Activated CD4-positive, alpha-beta memory T cell treated with anti-CD3 and anti-CD28 coated beads for 36 hours (primary cell): ENCODE measurements at places on chromosomes 12 and 14.

GRCh38 chr12:59122784-59123183 lies 202.5 kb upstream of the LRIG3 start:
- H3K4me1 ChIP-seq: no peaks in the 10 kb centered on the region
- no peaks in the 10 kb centered on the region for H3K36me3 ChIP-seq
- H3K27ac ChIP-seq: no peak overlapping the region
- H3K4me3 ChIP-seq: no peak overlapping the region
- no peak for DNase-seq

- H3K4me1 ChIP-seq: peaks cover 67% of the 10 kb centered on the region
- H3K4me3 ChIP-seq: no peak overlapping the region
- no peak overlapping the region for H3K27ac ChIP-seq
- no peak for DNase-seq
Measured at GRCh38 chr12:11654338-11654737, 4.9 kb downstream of the ETV6 start.

DNA sequence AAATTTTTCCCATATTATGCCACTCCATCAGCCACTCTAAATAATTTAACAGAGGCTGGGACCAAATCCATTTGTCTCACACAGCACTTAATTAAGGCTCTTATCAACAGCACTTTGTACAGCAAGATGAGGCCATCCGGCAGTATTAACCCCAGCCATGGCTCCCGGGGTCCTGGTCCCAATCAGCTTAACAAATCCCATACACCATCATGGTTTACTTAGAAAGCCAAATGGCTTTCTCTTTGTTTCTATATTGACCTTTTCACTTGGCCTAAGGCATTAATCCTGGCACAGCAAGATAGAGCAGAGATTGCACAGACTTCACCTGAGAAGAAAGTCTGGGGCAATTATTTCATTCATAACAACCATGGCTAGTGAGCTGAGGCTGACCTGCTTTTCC lies 38.6 kb downstream of the SPTSSA start:
- no peaks in the 10 kb centered on the region for H3K36me3 ChIP-seq
- no peak overlapping the region for H3K4me3 ChIP-seq
- no peaks in the 10 kb centered on the region for H3K4me1 ChIP-seq

DNA sequence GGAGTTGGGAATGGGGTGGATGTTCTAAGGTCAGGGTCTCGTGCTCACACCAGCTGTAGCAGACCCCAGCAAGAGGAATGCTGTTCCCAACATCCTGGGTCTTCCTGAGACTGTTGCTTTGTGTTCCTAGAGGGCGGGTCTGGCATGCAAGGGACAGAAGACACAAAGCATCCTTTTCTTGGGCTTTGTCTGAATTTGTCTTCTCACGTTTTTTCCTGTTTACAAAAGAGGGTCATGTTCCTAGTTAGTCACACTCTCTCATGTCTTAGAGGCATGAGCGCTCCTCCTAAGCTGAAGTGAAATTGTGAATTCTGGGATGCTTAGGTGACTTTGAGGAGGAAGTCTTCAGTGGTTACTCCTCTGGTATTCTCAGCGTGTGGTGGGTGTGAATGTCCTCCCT lies 9.6 kb upstream of the TAMALIN start:
- no peak for DNase-seq
- peaks cover 7% of the 10 kb centered on the region for H3K4me1 ChIP-seq
- H3K36me3 ChIP-seq: peaks cover 2% of the 10 kb centered on the region
- no peak overlapping the region for H3K27ac ChIP-seq
- no peaks in the 10 kb centered on the region for H3K27me3 ChIP-seq

GRCh38 chr12:108812324-108812723 lies 45.1 kb downstream of the SSH1 start:
- H3K27ac ChIP-seq: no peak overlapping the region
- H3K4me3 ChIP-seq: no peak overlapping the region
- H3K36me3 ChIP-seq: peaks cover 17% of the 10 kb centered on the region
- no peak for DNase-seq

DNA sequence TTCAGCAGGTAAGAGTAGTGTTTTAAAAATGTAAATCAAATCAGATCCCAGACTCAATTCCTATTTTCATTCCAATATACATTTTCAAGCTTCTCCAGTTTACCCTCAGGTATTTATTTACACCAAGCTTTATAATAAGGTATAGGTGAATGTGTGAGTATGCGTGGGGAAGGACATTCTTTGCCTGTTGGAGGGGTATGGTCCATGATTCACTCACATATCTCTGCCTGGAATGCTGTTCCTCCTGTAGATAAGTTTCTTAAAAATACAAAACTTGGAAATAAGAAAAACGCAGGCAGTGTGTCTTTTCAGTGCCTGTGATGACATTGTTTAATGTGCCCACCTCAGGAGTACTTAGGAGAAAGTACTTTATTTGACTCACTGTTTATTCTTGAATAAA lies 118.6 kb downstream of the CCDC91 start:
- H3K27me3 ChIP-seq: no peaks in the 10 kb centered on the region
- H3K4me1 ChIP-seq: peaks cover 3% of the 10 kb centered on the region

DNA sequence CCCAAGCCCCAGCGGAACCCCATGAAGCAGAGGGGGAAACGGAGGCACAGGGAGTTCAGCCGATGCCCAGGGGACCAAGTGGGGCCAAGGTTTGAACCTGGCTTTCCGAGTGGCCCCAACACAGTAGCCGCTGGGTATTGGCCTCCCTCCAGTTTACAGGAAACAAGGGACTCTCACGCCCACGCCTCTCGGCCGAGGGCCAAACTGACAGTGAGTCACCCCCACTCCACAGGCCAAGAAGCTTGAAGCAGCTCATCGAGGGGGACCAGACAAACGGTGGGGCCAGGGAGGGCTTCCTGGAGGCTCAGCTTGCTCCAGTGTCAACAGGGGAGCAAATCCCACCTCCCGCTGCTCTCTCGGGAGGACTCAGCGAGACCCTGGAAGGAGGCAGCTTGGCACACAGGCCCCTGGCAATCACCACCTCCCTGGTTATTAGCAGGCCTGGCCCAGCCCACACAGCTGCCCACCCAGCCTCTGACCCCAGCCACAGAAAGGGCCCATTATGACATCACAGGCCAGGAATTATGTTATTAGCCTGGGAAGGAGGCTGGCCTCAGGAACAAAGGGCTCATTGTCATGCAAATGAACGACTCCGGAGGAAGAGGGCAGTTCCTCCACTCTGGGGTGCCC lies 54.6 kb downstream of the NCOR2 start:
- H3K4me3 ChIP-seq: no peak overlapping the region
- DNase-seq: no peak
- peaks cover 4% of the 10 kb centered on the region for H3K4me1 ChIP-seq
- H3K27ac ChIP-seq: no peak overlapping the region

DNA sequence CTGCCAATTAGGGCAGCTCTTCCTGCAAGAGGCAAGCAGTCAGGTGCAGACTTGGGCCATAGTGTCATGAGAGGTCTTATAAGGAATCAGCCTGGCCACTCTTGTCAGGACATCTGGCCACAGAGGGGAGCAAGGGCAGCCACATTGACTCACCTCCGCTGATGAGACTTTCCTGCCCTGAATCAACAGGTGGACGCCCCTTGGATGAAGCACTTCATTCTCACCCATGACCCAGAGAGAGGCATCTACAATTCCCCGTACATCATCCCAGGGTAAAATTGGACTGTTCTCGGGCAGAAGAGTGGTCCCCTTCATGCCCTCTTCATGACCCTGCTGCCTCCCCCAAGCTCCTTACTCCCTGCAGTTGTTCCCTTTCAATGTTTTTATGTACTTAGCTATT lies 16.9 kb downstream of the DAO start:
- no peak overlapping the region for H3K27ac ChIP-seq
- H3K36me3 ChIP-seq: no peaks in the 10 kb centered on the region
- H3K4me1 ChIP-seq: no peaks in the 10 kb centered on the region
- no peak overlapping the region for H3K4me3 ChIP-seq
- peaks cover 12% of the 10 kb centered on the region for H3K27me3 ChIP-seq

- H3K27me3 ChIP-seq: no peaks in the 10 kb centered on the region
- H3K27ac ChIP-seq: no peak overlapping the region
- peaks cover 7% of the 10 kb centered on the region for H3K4me1 ChIP-seq
- DNase-seq: no peak
Measured at GRCh38 chr12:110203546-110203945, 77.5 kb upstream of the ATP2A2 start.

- no peak within 1 kb of the TSS for H3K27ac ChIP-seq
- H3K36me3 ChIP-seq: no peaks in the 10 kb centered on the region
- no peak within 1 kb of the TSS for H3K4me3 ChIP-seq
- H3K27me3 ChIP-seq: peaks cover 49% of the 10 kb centered on the region
- no peak for DNase-seq
- peaks cover 6% of the 10 kb centered on the region for H3K4me1 ChIP-seq
Measured at GRCh38 chr14:76375947-76376404, at the start of gene ESRRB. ESRRB (plus strand) TSS chr14:76376137; CDS start chr14:76376402, 265 bp downstream.

DNA sequence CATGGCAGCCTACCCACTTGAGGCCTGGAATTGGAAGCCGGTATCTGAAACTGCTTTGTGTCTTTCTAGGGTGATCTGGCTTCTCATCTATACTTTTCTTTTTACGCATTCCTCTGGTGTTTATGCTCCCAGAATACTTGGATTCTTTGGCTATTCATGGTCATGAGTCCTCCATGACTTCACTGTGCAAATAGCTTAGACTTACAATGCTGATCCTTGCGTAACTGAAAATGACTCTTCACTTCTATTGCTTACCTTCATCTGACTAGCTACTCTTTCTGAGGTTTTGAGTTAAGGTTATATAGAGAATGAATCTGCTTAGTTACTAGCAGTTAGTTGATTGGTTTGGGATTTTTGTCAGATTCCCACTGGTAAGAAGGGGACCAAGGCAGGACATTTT lies 121.7 kb upstream of the NOVA1 start:
- no peaks in the 10 kb centered on the region for H3K36me3 ChIP-seq
- no peak for DNase-seq
- H3K27ac ChIP-seq: no peak overlapping the region
- no peaks in the 10 kb centered on the region for H3K27me3 ChIP-seq
- no peaks in the 10 kb centered on the region for H3K4me1 ChIP-seq

GRCh38 chr14:24381363-24382063 lies 13.5 kb downstream of the NFATC4 start:
- DNase-seq: peak; percentile 25
- peaks cover 8% of the 10 kb centered on the region for H3K27me3 ChIP-seq
- H3K36me3 ChIP-seq: no peaks in the 10 kb centered on the region

DNA sequence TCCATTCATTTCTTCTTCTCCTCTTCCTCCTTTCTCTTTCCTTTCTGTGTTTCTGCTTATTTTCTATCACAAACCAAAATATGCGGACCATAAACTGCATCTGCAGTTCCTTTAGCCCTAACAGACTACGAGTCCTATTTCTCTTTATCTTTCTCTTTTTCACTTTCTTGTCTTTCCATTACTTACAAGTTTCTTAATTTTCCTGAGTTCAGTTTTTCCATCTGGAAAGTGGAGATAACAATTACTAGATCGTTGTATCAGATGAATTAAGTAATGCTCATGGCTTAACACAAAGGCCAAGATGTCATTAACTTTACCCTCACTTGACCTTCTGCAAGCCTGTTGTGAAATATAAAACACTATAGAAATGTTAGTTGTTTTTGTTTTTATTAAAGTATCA lies 983 bp upstream of the COPS7A start:
- H3K4me3 ChIP-seq: no peak overlapping the region
- peaks cover 25% of the 10 kb centered on the region for H3K4me1 ChIP-seq
- DNase-seq: no peak
- H3K27me3 ChIP-seq: no peaks in the 10 kb centered on the region
- H3K27ac ChIP-seq: peak overlapping the region; percentile 7
- peaks cover 6% of the 10 kb centered on the region for H3K36me3 ChIP-seq

- no peak overlapping the region for H3K4me3 ChIP-seq
- no peak overlapping the region for H3K27ac ChIP-seq
- no peaks in the 10 kb centered on the region for H3K36me3 ChIP-seq
- H3K4me1 ChIP-seq: no peaks in the 10 kb centered on the region
- peaks cover 4% of the 10 kb centered on the region for H3K27me3 ChIP-seq
Measured at GRCh38 chr12:69131077-69131476, 108.3 kb upstream of the CPSF6 start.

DNA sequence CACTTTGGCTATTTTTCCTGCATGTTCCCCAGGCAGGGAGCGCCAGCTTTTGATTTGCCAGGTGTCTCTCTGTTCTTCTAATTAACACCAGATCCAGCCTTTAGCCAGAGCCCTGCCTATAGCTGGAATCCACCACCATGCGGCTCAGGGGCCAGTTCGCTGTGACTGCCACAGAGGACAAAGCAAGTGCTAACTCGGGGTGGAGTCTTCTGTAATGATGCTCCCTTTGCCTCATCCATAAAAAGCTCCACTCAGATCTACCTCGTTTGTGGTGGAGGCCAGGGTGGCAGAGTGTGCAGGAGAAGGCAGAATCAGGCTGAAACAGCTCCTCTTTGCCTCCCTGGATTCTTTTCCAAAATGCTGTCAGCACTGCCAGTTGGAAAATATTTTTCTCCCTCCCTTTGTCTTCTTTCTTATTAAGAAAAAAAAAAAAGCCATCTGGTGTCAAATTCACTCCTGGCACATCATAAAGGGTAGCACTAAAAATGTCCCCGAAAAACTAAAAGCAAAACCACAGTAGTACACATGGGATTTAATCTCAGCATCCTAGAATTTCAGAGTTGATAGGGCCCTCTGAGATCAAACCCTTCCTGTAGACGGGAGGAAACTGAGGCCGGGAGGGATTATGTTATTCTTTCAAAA lies 18.0 kb upstream of the CTDSP2 start:
- peak overlapping the region; percentile 59 for H3K4me3 ChIP-seq
- H3K27me3 ChIP-seq: no peaks in the 10 kb centered on the region
- peaks cover 4% of the 10 kb centered on the region for H3K4me1 ChIP-seq
- peak; percentile 23 for DNase-seq

DNA sequence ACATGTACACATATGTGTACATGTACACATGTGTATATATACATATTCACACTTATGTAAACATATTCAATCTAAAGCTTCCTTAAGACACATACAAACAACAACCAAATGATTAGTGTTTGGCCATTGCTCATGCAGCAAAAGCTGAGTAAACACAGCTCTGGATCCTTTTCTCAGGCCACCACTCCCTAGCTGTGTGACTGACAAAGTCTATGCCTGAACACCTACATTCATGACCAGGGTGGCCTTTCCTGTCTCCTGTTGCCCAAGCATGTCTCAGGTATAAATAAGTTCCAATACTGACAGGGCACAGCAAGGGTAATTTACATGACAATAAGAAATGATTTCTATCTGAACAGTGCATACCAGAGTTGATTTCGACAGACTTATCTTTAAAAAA lies 1.4 kb upstream of the PTPRO start:
- no peaks in the 10 kb centered on the region for H3K36me3 ChIP-seq
- no peak overlapping the region for H3K27ac ChIP-seq
- H3K27me3 ChIP-seq: peaks cover 29% of the 10 kb centered on the region

DNA sequence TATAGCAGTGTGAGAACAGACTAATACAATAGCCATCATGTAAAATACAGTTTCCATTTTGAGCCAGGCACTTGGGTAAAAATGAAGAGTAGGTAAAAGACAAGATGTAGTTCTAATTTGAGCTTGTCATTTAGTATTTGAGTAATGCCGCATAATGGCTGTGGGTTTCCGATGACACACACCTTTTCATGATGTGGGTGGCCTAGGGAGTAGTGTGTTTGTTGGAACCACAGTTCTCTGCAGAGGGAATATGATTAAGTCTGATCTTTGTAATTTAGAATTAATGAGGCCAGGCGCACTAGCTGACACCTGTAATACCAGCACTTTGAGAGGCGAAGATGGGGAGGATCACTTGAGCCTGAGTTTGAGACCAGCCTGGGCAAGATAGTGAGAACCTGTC lies 61.8 kb downstream of the RCOR1 start:
- H3K4me1 ChIP-seq: peaks cover 20% of the 10 kb centered on the region
- peak overlapping the region; percentile 2 for H3K27ac ChIP-seq
- no peaks in the 10 kb centered on the region for H3K27me3 ChIP-seq
- no peak overlapping the region for H3K4me3 ChIP-seq
- peak; percentile 66 for DNase-seq
